ENCODE measurements at places on chromosomes 1 and 21.

- DNase-seq, result no peak
These were observed 2.8 kb upstream of the ZBTB7B start for GRCh38 chr1:154999571-155000410.

DNA sequence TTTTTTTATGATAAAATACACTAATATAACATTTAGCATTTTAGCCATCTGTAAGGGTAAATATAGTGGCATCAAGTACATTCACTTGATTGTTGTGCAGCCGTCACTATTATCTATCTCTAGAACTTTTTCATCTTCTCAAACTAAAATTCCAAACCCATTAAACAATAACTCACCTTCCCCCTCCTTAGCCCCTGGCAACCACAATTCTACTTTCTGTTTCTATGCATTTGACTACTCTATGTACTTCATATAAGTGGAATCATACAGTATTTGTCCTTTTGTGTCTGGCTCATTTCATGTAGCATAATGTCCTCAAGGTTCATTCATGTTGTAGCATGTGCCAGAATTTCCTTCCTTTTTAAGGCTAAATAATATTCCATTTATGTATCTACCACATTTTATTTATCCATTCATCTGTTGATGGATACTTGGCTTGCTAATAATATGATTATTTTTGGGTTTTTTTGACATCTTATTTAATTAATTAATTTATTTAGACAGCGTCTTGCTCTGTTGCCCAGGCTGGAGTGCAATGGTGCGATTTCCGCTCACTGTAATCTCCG, 69.6 kb upstream of the MACF1 start:
- no peak for DNase-seq

- DNase-seq, result peak; percentile 81
These were observed 31.0 kb upstream of the EFCAB14 start for GRCh38 chr1:46749921-46750404.

- peak; percentile 74 for DNase-seq
These were observed 64.5 kb upstream of the ABCG1 start for GRCh38 chr21:42154237-42155044.

GRCh38 chr21:16198546-16198945, 468.8 kb downstream of the USP25 start:
- no peak for DNase-seq

DNA sequence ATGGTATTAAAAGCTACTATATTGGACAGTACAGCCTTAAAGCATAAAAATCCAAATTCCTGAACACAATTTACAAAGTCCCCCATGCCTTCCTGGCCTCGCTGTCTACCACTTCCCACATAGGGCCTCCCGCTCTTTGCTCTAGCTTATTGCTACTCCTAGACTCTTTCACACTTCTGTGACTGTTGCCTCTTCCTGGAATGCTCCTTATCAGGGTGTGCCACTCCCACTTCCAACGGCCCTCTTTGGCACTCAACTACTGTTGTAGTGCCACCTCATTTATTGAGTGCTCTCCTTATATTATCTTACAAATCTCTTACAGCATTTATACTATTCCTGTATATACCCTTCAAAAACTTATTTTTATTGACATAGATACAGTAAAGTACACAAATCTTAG, 4.8 kb downstream of the SARS1 start:
- DNase-seq, result no peak

- no peak for DNase-seq
These were observed 239.3 kb downstream of the SIPA1L2 start for GRCh38 chr1:232390590-232390989.

- peak; percentile 48 for DNase-seq
These were observed 12.6 kb downstream of the PIGP start for GRCh38 chr21:37060296-37060695.

DNA sequence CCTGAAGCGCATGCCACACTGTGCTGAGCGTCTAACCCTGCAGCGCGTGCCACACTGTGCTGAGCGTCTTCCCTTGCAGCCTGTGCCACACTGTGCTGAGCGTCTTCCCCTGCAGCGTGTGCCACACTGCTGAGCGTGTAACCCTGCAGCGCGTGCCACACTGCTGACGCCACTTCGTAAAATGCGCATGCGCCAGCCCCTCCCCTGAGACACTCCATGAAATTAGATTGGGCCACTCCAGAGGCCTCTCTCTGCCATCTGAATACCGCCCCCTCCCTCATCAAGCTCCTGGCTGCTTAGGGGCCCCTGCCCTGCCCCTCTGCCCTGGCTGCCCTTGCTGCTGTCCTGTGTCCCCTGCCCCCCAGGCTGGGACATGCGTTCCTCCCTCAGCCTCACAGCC, 84.8 kb downstream of the POFUT2 start:
- DNase-seq, result no peak

DNA sequence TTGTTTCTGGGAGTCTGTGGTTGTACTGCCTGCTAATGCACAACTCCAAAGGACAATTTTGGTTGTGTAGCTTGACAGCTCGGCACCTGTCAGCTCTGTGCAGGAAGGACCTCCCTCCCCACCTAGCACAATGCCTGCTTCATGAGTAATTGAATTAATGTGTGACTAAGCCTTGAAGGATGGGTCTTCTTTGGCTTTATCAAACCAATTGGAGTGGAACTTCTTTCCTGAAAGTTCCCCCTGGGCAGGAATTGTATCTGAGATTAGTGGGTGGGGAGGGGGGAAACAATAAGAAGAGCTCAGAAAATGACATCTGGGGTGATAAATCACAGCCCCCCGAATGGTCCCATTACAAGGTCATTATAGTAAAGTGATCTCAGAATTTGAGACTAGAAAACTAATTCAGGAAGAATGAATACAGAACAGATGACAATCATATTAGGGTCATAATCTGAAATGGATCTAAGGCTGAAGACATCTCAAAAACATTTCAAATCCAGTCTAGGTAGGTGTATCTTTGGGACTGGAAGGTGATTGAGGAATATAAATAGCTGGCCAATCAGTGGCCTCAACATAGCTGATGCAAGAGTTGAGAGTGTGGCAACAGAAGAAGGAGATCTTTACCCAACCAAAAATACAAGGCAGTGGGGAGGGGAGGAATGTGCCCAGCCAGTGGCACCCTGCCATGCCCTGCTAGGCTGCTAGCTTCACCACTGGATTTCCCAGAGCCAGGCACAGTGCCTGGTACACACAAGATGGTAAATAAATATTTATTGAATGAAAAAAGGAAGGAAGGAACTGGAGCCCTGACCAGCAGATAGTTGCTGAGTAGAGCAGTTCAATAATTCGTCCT, 10.1 kb upstream of the SESN2 start:
- no peak for DNase-seq

DNA sequence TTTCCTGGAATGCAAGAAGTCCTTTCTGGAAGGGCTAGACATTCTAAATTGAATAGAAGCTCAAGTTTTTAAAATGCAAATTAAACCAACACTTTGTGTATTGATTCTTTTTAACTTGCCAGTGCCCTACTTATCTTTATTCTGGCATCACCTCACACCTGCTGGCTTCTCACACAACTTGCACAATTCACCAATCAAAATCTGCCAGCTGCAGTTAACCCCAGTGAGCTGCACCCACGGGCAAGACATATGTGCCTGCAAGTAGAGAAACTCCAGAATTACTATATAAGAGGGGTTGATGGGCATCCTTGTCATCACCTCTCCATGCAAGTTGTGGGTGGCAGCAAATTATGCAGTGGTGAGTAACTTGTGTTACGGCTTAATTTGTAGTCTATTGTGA, 11.7 kb upstream of the PLPPR4 start:
- no peak for DNase-seq

- no peak for DNase-seq
These were observed 10.1 kb upstream of the DISP3 start for GRCh38 chr1:11468878-11469277.

GRCh38 chr1:19892628-19893168, 10.5 kb downstream of the OTUD3 start:
- no peak for DNase-seq

- DNase-seq, result no peak
These were observed 24.2 kb downstream of the UBASH3A start for GRCh38 chr21:42427809-42428419.

- no peak for DNase-seq
These were observed 105.3 kb upstream of the CLDN14 start for GRCh38 chr21:36584980-36585940.

GRCh38 chr1:228007049-228007800, 427 bp downstream of the WNT3A start:
- no peak for DNase-seq

DNA sequence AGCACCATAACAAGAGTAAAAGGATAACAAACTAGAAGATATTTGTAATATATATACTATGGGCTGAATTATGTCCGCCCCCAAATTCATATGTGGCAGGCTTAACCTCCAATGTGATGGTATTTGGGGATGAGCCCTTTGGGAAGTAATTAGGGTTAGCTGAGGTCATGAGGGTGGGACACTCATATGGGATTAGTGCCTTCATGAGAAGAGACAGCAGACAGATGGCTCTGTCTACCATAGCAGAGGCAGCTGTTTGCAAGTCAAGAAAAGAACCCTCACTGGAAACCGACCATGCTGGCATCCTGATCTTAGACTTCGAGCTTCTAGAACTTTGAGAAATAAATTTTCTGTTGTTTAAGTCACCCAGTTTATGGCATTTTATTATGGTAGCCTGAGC, 303.6 kb downstream of the LMO4 start:
- no peak for DNase-seq

All from lower leg skin (tissue), 4 donors.